A549 (cell line): ENCODE measurements at places on chromosomes 1 and 21.

DNA sequence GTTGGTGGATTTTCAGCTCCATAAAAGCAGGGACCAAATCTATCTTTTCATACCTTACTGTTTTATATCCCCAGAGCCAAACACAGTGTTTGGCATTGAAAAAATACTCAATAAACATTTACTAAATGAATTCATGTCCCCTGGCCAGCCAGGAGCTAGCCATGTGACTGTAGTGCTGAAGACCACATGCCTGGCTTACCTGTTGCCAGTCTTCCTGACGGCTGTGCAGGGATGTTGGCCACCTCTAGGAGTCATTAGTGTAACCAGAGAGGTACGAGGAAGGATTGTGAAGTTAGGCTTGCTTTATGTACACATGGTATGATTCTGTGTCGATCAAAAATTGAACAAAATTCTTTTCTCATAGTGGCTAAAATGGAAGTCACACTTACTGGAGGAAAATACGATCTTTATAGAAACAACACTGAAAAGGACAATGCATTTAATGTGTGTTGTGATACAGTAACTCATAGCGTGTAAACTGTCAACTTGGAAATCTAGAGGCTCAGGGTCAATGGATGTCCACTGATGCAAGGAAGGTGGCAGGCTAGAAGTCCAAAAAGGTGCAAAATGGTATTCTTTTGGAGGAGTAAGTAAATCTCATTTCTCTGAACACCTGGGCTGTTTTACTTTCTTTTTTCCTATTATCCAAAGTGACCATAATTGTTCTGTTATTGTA, 60.9 kb downstream of the FGGY start:
- DNase-seq = no peak

GRCh38 chr1:22983944-22984343, 11.3 kb upstream of the LACTBL1 start:
- DNase-seq = no peak

- no peak for DNase-seq
These were observed 25.0 kb downstream of the PDXK start for GRCh38 chr21:43743947-43744346.

- no peak for DNase-seq
These were observed 1016.3 kb upstream of the NCAM2 start for GRCh38 chr21:19981938-19982337.

DNA sequence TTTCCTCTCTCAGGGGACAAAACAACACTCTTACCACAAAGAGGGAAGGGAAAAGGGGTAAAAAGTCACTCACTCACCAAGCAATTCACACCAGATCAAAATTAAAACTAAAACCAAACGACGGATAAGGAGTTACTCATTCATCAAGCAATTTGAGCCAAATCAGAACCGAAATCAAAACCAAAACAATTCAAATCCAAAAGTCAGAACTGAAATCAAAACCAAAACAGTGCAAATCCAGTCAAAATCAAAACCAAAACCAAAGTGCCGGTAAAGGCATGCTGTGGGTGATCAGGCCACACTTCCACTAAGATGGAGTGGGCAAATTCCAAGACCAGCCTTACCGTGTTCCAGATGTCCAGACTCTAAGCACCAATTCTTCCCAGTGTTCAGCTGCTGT, 717.9 kb downstream of the AMY1C start:
- no peak for DNase-seq

- no peak for DNase-seq
These were observed 196.5 kb upstream of the POU3F1 start for GRCh38 chr1:38243106-38243505.

DNA sequence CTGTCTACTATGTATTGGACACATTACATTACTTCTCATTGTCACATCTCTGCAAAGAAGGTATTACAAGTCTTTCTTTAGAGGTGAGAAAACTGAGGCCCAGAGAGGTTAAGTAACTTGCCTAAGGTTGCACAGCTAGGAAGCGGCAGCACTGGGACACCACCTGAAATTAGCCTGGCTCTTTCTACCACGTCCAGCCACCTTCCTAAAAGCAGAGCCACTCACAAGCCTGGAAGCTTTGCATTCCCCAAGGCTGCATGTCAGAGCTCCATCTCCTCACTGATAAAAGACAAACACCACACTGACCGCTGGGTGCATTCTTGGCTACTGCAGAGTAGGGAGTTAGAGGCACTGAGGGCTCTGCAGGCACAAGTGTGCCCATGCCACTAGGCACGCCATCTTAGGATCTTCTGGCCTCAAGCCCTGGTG, 2.4 kb downstream of the CD247 start:
- DNase-seq = no peak

DNA sequence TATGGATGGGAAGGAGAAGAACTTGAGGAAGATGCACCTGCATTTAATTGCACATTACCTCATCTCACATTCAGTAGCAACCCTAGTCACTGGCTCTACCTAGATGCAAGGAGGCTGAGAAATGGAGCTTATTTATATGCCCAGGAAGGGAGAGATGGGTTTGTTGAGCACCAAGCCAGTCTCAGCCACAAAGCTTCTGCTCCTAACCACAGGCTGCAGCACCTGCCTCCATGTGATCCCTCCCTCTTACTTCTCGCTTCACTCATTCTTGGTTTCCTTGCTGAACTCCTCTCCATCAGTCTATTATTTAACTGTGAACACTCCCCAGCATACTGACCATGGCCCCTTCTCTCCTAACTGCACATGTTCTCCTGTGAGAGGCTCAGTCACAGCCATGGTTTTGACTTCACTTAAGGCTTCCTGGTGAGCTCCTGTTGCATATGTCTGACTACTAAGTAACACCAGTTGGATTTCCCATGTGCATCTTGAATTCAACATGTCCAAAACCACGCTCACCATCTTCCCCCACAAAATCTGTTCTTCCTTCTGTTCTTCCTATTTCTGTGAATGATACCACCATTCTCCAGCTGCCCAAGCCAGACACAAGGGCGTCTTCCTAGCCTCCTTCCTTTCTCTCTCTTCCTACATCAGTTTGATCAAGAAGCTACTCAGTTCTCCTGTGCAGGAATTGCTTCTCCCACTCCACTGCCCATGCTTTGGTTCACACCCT, 139.8 kb downstream of the AK5 start:
- no peak for DNase-seq

DNA sequence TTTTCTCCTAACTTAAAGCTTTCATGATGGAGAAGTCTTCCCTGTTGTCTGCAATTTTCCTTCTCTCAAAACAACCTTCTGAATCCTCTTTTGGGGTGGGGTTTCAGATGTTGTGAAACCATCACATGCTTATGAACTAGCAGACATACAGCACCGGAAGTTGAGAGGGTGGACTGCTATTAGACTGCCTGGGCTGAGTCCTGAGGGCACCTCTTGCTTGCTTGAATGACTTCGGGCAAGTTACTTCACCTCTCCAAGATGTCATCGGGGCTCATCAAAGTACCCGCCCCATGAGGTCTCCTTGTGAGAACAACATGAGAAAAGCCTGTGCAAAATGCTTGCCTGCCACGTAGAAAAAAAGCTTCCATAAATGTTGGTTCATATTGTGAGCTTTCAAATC, 89.6 kb downstream of the CCDC185 start:
- DNase-seq = no peak

DNA sequence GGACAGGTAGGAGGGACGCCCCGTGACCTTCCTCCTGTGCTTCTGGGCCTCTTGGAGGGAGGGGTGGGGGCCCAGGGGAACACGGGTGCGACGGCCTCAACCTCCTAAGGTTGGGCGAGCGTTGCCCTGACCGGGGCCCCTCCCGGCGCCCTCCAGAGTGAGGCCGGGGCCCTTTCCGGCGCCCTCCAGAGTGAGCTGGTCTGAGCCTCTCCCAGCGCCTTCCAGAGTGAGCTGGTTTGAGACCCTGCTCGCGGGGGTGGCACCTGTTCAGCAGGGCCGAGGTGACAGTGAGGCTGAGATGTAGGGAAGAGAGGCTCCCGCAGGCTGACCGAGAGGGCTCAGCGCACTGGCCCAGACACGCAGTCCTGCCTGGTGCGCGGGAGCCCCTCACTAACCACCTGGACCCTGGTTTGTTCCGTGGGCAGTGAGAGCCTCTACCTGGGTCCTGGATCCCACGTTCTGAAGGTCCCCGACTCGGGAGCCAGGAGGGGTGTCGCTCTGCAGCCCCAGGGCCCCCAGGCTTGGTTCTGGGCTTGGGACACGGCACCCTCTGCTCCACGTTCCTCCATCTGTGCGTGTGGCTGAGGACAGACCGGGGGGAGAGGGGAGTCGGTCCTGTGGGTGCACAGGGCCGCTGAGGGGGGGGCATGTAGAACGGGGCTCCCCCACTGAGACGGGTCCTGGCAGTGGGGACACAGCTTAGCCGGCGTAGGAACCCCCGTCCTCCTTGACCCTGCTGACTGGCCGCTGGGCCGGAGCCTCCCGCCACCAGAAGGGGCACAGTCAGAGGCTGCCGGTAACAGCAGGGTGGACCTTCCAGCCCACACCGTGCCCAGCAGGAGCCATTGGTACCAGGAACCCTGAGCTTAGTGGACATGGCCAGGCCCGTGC, 1.4 kb downstream of the COL6A1 start:
- DNase-seq = no peak

- DNase-seq = no peak
These were observed 2.5 kb downstream of the C1QC start for GRCh38 chr1:22645931-22646330.

DNA sequence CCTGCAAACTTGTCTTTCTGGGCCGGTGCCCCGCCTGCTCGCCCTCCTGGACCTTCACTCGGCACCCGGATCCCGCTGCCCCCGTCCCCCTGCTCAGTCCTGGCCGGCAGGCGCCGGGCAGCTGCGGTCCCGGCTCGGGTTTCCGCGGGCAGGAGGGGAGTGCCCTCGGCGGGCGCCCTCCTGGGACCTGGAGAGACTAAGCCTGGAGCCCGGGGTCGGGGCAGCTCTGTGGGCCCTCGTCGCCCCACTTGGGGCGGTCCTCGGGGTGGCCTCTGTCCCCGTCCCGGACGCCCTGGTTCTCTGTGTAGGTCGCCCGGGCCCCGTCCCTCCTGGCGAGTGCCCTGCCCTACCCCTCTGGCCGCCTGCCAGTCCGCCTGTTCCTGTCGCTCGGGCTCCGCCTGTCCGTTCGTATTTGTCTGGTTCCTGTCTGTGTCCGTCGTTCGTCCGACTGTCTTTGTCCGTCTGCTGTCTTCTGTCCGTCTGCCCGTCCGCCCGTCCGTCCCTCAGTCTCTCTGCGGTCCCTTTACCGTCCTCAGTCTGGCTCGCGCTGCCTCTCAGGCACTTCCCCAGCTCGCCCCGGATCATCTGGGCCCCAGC, 490 bp downstream of the SERINC2 start:
- peak; percentile 25 for DNase-seq

GRCh38 chr1:67534627-67535065, 104.4 kb upstream of the SERBP1 start:
- DNase-seq = no peak

DNA sequence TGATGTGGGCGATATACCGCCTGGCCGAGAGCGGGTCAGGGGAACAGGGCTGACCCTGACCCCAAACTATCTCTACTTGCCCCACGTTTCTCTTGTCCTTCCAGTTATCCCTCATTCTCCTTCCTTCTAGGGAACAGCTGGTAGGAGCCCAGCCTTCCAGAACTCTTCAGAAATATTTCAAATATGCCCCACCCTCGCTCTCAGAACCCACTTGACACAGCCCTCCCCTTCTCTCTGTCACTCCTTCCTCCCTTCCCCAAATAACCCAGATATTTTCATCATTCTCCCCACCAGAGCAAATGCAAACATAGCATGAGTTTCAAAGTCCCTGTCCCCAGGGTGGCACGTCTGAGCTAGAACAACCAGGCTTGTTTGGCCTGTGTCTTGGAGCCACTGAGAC, 1.1 kb downstream of the CACNA1S start:
- DNase-seq = no peak
